ENCODE measurements at places on chromosomes 6 and 20.

DNA sequence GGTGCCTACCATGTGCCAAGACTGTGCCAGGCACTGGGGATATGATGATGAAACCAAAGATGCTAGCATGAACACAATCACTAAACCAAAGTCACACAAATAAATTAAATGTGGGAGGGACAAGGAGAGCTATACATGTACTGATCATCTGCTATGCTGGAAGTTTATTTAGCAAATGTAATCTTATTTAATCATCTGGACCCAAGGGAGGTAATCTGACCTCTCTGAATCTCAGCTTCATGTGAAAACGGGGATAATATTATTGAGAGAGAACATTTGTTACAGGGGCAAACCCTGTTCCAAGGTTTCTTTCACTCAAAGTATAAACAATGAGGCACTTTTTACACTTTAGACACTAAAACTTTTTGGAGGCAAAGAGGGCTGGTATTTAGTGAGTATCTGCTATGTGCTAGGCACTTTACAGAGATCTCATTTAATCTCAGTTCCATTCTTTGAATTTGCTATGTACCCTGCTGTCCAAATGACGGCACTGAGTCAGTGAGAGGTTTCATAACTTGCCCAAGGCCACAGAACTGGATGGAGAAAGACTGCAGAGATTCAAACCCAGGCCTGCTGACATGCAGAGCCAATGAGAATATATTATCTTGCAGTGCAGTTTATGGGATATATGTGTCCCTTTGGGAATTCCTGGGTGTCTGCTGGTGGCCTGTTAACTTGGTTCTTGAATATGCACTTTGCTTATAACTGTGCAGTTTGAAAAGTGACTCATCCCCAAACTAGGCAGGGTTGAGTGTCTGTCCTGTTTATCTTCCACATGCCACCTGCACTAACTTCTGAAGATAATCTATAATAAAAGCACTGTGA, 3.3 kb upstream of the ASXL1 start:
- no peak for DNase-seq

DNA sequence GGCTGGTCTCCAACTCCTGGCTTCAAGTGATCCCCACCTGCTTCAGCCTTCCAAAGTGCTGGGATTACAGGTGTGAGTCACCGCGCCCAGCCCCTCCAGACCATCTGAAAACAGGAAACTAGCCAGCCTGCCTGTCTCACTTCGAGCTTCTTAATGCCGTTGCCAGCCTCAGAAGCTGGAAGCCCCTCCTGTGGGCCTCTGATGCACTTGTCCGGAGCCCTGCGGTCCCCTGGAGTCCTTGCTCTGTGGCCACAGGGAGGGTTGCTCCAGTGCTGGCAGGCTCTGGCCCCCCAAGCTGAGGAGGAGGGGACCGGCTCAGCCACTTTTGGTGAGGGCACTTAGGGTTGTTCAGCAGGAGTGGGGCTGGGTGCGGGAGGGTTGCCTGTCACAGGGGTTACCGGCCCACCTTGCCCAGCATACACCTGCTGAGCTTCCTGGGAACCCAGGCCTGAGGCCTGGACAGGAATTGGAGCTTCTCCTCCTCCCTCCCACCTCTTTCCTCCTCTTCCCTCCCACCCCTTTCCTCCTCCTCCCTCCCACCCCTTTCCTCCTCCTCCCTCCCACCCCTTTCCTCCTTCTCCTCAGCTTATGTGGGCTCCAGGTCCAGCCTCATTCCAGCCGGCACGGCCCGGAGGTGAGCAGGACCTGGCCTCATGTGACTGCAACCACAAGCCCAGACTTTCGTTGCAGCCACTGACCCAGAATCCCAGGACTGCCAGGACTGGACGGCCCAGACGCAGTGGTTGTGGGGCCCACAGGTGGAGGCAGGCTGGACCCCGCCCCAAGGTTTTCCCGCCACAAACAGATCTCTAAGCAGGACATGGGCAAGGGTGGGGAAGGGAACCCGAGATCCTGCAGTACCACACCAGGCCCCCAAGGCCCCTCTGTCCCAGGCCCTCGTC, 9.4 kb upstream of the BIRC7 start:
- DNase-seq: no peak

DNA sequence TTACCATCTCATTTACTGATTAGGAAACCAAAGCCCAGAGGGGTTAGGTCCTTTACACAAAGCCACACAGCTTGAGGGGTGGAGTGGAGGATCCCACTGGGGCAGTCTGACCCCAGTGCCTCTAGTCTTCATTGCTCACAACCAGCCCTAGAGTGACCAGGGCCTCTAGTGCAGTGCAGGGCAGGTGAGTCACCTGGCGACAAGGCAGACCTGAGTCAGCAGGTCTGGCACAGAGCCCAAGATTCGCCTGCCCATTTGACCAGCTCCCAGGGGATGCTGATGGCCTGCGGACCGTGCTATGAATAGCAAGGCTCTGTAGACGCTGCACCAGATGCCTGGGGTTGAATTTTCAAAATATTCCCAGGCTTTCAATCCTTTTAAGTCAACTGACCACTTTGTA, 29.9 kb downstream of the CDH26 start:
- DNase-seq: no peak

GRCh38 chr20:47980336-47981177, 195.3 kb upstream of the SULF2 start:
- no peak for DNase-seq

DNA sequence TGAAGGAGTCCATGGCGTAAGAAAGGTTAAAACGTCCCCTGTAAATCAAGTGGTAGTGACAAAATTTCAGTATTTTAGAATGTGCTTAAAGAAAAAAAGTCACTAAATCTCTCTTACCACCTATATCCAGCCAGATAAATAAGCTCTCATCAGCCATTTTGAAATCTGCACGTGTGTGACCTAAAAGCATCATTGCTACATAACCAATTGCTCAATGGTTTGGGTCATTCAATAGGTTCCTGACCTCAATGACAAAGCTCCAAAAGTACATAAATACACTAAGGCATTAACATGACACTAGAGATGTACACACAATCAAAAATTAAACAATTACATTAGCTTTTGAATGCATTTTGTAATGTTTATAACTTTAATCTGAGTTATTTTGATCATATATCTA, 272.4 kb downstream of the GMDS start:
- no peak for DNase-seq

DNA sequence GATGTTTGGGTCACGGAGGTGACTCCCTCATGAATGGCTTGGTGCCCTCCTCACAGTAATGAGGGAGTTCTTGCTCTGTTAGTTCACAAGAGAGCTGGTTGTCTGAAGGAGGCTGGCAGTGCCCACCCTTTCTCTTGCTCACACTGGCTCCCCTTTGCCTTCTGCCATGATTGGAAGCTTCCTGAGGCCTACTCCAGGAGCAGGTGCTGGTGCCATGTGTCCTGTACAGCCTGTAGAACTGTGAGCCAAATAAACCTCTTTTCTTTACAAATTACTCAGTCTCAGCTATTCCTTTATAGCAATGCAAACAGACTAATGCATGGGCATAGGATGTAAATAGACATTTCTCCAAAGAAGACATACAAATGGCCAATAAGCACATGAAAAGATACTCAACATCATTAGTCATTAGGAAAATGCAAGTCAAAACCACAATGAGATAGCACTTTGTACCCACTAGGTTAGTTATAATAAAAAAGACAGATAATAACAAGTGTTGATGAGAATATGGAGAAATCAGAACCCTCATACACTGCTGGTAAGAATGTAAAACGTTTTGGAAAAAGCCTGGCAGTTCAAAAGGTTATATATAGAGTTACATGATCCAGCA, 17.7 kb downstream of the C20orf203 start:
- DNase-seq: no peak

GRCh38 chr6:15473741-15474161, 189.1 kb downstream of the DTNBP1 start:
- no peak for DNase-seq

DNA sequence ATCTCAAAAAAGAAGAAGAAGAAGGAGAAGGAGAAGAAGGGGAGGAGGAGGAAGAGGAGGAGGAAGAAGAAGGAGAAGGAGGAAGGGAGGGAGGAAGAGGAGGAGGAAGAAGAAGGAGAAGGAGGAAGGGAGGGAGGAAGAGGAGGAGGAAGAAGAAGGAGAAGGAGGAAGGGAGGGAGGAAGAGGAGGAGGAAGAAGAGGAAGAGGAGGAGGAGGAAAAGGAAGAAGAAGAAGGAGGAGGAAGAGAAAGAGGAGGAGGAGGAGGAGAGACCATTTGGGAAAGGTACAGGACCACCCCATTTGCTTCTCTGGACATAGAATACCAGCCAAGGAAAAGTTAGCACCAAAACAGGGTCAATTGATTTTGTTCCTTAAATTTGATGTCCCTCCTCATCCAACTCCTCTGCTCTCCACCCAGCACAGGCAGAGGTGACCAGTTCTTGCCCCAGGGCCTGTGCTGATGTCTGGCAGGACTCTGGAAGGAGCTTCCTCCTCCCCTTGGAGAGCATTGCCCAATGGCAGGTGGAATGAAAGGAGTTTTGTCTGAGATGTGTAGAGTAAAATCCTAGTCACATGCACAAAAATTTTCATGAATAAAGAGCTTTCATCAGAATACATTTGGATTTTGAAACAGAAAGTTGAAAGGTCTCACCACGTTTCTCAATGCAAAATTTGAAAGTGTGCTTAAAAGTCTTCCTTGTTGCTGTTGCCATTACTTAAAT, 182.9 kb downstream of the LY86 start:
- no peak for DNase-seq

DNA sequence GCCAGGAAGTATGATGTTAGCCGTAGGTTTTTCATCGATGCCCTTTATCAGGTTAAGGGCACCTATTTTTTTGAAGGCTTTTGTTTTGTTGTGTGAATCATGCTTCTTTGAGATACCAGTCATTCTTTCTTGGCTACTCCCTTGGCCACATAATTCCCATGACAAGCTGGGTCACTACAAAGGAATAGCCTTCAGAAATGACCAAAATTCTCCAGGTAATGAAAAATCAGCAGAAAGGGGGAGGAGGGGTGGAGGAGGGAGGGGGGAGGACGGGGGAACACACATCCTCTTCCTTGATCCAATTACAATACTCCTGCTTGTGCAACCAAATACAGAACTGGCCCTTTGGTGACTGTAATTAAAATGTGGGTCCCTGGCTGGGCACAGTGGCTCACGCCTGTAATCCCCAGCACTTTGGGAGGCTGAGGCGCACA, 21.7 kb upstream of the TGM2 start:
- DNase-seq: no peak
